ENCODE measurements at places on chromosomes 4 and X.

GRCh38 chr4:169573889-169574288 is 38.5 kb downstream of the NEK1 start:
- no peak for DNase-seq

GRCh38 chrX:6685489-6685888 is 150.6 kb upstream of the VCX3A start:
- DNase-seq, result no peak

- no peak for DNase-seq
Measured at GRCh38 chr4:181939199-181939945, 303.8 kb upstream of the TENM3 start.

GRCh38 chr4:171857302-171858012 is 44.3 kb downstream of the GALNTL6 start:
- no peak for DNase-seq

All from lower leg skin (tissue), 4 donors.